ENCODE measurements at places on chromosomes 5 and 9. TPM values are rescaled to one million over a fixed set of nuclear protein-coding genes. Genes with fewer than 3 reads are reported as not detected.

Gene VAV2
- total RNA-seq = 18.0 TPM

Gene SUSD1
- total RNA-seq = 14.9 TPM

Gene DRD1
- 0.77 TPM for total RNA-seq

Gene IL4
- total RNA-seq = not detected

Gene TLR4
- not detected for total RNA-seq

Gene GSN
- total RNA-seq = 28.4 TPM

Gene BSPRY
- total RNA-seq = not detected

Gene SHOC1
- total RNA-seq = not detected

Gene KLHL3
- 0.66 TPM for total RNA-seq

GRCh38 chr9:104866191-104866590, 61.8 kb downstream of the ABCA1 start:
- DNase-seq = no peak

- peak; percentile 56 for DNase-seq
Measured at GRCh38 chr9:110521206-110521605, 58.3 kb downstream of the SVEP1 start.

DNA sequence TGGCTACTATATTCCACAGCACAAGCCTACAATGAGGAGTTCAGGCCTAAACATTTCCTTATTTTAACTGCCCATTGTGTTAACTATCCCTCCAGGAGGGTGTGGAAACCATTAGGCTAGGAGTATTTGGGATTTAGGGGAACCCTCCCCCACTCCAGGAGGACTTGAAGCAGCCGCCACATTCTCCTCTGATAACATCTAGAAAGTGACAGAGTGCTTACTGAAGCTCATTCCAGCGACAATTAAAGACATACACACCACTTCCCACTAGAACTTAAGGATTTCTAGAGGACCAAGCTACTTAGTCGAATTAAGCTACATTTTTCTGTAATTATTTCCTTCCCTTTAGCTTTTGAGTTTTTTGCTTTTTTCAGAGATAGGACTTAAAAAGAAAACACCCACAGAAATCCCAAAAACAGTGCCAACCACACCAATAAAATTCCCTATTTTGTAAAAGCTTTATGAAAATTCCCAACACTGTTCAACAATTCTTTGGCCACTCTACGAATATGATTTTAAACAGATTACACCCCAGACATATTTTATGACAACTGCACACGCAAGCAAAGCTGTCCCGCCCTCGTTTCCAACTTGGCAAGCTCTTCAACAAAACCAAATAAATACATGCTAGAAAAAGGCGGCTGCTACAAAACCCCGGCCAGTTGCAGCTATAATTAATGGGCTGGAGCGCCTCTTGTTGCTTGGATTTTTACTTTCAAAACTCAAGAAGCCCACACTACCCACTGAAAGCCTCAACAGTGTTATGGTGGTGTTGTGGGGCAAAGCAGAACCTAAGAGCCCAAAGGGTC, 4.5 kb downstream of the ROR2 start:
- DNase-seq = peak; percentile 89

GRCh38 chr5:138874241-138874640, 894 bp downstream of the LRRTM2 start:
- no peak for DNase-seq

DNA sequence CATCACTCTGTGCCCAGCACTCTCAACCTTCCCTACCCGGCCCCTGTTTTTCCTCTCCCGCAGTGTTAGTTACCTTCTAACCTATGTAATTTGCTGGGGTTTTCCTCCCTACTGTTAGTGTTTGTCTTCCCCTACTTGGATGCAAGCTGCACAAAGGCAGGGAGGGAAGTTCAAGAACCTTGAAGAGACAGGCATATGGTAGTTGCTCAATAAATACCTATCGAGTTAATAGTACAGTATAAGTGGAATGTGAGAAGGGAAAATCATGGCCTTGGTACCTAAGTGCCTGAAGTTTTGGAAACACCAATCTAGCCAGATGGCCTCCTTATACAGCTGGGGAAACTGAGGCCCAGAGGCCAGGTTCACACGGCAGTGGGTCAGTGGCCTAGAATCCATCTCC, 24.2 kb downstream of the PDGFRB start:
- no peak for DNase-seq

- DNase-seq = no peak
Measured at GRCh38 chr9:34566322-34566721, 23.2 kb downstream of the CNTFR start.

GRCh38 chr5:126801992-126802294, 25.0 kb downstream of the LMNB1 start:
- peak; percentile 59 for DNase-seq

- no peak for DNase-seq
Measured at GRCh38 chr9:73575101-73576060, 423.7 kb downstream of the ANXA1 start.

GRCh38 chr9:68720656-68721313, 15.7 kb downstream of the PIP5K1B start:
- DNase-seq = no peak

DNA sequence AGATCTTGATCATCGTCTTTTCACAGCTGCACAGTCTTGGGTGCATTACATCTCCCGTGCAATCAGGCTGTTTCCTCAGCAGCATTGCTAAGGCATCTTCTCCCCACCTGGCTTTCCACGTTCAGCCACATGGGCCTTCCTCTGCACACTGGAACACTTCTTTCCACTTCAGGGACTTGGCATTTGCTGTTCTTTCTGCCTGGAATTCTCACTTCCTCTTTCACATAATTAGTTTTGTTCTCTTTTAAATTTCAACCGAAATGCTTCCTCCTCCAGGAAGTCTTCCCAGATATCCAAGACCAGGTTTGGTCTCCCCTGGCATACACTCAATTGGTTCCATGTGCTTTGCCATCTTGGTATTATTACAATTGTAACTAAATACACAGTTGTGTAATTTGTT, 43.8 kb downstream of the WHRN start:
- no peak for DNase-seq

GRCh38 chr5:175614223-175614815, 43.6 kb upstream of the HRH2 start:
- DNase-seq = no peak

GRCh38 chr5:33470544-33470943, 29.8 kb downstream of the TARS1 start:
- DNase-seq = peak; percentile 73

GRCh38 chr5:171436804-171437285, 17.4 kb downstream of the FGF18 start:
- no peak for DNase-seq

DNA sequence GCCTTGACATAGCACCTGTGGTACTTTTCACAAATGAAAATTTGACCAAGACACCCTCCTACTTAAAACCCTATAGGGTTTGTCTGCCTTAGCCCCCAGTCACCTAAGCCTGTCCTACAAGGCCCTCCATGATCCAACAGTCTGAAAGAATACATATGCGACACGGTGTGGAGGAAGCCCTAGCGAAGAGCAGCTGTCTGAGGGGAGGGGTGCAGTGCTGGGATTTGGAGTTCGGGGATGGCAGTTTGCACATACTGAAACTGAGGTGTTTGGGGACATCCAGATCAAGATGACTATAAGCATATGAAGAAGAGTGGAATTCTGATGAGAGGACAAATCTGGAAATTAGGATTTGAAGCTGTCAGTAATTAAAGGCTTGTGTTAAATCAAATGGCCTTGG, 7.2 kb upstream of the MYORG start:
- DNase-seq = no peak

DNA sequence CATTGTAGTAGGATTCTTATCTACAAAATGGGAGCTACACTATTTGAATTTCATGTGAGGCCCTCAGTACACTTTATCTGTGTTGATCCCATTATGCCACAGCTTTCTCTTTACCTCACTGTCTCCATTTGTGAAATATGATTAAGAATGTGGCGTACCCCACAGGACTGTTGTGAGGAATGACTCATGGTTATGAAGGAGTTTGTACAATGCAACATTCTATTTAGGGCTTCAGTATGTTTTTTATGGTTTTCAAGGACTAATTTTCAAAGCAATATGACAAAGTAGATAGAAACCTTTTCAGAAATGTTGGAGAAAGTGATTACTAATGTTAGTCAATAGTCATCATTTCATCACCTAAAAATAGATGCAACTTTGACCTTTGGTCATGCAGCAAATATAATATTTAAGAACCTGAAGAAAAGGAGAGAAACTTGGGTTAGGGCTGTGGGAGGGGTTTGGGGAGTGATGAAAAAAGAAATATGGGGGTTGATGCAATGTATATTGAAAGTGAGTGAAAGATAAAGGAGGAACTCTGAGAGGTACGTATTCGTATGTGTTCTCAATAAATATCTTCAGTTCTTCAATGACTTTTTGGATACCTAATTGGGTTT, 53.7 kb upstream of the PIP5K1B start:
- DNase-seq = no peak

DNA sequence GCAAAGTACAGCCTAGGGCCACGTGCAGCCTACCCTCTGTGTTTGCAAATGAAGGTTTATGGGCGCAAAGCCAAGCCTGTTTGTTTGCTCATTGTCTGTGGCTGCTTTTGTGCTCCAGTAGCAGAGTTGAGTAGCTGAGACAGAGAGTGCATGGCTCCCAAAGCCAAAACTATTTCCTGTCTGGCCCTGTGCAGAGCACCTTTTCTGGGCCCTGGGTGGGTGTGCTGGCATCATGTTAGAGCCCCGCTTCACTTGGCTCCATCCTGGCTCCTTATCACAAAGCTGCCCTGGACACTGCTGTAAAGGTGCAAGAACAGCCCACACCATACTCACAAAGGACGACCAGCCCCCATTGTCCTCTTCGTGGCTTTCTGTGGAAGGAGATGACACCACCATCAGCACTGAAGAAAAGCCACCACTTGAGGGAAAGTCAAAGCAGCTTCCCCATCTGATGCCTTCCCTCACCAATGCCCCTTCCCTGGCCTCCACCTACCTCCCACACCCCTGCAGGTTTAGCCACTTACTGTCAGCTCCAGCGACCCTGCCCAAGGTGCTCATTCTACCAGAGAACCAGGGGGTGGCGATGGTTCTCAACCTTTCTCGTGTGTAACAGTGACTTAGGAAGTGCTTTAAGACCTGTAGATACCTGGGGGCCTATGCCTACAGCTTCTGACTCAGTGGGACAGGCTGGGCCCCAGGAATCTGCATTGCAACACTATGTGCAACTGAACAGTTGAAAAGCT, 23.4 kb downstream of the LCP2 start:
- peak; percentile 63 for DNase-seq

- DNase-seq = no peak
Measured at GRCh38 chr5:172616730-172617129, 24.3 kb upstream of the NEURL1B start.

DNA sequence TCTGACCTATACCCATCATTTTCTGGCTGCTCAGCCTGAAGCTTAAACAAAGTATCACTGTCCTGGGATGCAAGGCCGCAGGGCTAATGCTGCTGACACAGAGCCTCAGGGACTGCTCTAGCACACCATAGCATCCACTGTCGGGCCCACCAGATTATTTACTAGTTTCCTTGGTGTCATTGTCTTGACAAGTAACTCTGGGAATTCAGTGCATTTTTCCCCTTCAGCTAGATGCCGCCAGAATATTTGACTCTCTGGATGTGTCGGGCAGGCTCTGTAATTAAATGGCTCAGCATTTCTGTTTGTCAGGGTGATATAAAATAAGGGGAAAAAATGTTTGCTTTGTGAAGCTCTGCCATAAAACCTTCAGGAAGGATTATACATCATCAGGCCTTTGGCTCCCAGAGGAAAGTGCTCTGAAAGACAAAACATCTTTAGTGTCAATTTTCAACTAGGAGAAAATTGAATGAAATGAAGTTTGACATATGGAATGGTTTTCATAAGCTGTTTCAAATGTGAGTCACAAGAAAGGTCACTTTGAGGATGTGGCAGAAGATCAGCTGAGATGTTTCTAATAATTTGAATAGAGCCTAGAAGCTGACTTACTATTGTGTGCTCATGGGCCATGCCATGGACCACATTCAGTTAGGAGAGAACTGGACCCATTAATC, 350.1 kb downstream of the TMEM232 start:
- no peak for DNase-seq

DNA sequence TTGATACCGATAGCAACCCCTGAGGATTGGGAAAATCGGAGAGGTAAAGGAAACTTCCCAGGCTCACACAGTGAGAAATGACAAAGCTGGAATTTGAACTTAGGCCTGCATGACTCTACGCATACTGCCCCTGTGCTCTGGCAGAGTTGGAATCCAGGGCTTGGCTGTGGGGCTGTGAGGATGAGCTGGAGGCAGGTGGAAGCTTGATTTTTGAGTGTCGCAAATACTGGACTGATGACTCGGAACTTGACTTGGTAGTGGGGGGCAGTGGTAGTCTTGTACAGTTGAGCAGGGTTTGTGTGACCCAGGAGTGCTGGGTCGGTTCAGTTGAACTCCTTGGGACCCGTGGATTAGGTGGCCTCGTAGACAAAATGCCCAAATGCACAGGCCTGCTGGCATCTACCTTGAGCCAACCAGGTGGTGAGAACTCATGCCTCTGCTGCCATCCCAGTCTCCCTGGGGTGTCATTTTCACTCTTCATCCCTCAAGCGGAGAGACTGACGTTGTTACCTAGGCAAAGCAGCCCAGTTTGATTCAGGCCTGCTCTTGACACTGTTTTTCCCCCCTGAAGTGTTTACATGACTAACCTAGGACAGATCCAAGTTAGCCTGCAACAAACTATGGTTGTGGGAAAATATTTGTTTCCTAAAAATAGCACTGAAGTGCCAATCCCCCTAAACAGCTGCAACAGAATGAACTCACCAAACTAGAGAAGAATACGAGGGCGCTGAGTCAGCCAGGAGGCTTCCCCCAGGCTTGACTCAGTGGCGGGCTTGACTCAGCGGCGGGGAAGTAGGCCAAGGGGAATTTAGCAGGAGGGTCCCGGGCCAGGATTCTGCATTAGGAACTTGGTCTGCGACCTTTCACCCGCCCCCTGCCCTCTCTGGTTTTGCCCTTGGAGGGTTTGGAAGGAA, 45.7 kb upstream of the ORM1 start:
- no peak for DNase-seq

DNA sequence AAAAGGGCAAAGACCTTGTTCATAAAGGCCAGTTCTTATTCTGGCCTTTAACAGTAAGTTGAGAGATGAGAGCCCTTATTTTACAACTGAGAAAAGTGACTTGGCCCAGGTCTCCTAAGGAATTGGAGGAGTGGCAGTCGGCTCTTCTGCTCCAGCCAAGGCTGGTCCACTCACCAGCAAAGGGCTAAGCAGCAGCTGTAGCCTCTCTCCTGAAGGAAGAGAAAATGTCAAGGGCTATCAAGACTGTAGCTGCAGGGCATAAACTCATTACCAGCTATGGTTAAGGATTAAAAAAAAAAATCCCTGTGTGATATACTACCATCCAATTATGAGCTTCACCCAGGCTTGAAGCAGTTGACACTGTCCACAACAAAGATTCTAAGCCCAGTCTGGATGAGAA, 138.6 kb upstream of the RAD23B start:
- DNase-seq = no peak

DNA sequence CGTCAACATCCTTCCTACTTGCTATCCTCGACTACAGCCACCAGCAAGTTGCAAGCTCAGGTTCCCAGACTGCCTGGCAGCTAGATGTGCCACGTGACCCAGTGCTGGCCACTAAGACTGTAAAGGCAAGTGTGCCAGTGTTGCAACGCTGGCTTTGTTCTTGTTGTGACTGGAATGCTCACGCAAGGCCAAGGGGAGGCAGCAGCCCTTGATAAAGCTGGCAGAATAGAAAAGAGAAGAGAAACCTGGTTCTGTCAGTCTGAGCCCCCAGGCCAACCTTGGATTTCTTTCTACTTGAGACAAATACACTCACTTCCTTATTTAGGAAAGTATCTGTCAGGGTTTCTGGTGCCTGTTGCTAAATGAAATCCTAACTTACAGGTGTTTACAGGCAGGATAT, 113.0 kb downstream of the KLHL3 start:
- no peak for DNase-seq
